Right cardiac atrium (tissue), 5 donors: ENCODE measurements at places on chromosomes 4 and X. TPM values are rescaled to one million over a fixed set of nuclear protein-coding genes. Genes with fewer than 3 reads are reported as not detected.
A peak's percentile ranks its signal among the peaks of the same experiment; 100 is the strongest.

- no peak for DNase-seq
These were observed at the start of gene RIPPLY1 for GRCh38 chrX:106903291-106903824. TSS of gene RIPPLY1 (minus strand) at chrX:106903341. CDS start at chrX:106903287, 54 bp downstream.

GRCh38 chr4:39339968-39340367 is 26.2 kb downstream of the RFC1 start:
- no peak for DNase-seq

DNA sequence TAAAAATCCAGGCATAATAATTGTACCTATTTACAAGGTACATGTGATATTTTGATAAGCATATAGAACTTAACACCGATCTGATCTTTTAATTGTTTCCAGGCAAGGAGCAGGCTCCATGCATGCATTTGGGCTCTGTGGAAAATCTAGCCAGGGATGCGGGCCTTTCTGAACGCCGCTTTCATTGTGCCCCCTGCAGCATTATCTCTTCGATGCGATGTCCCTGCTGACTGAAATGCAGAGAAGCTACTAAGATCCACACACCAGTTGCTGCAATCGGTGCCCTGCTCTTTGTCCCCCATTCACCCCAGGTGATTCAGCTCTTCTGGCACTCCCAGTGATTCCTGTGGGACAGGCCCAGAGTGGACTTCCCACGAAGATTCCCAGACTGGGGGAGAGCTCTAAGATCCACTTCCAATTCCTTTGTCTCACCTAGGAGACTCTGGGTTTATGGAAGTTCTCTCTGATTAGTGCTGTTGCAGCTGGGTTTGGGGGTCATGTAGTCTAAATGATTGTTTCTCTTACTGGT is 254.3 kb upstream of the AGA start:
- no peak for DNase-seq

- no peak for DNase-seq
These were observed 608.6 kb upstream of the AADAT start for GRCh38 chr4:170698334-170698733.

GRCh38 chr4:138643827-138644226 is 371.8 kb upstream of the NOCT start:
- DNase-seq = no peak

DNA sequence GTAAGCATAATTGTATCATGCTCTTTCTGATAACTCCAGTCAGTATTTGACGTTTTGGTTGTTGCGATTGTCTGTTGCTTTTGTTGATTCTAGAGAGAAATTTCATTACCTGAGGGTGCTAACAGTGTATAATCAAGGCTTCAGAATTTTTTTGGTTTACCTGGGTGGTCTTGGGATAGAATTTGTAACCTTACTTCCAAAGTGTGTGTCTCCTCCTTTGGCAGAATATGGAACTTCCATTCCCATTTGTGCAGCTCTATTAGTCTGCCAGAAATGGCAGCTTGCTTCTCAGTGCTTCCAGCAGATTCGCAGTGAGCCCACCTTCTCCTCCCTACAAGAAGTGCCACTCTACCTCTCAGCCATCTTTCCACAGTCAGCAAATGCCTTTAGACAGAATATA is 5.3 kb downstream of the COPS4 start:
- DNase-seq = no peak

- DNase-seq = no peak
These were observed 109.8 kb upstream of the ATP6AP2 start for GRCh38 chrX:40470830-40471429.

- DNase-seq = no peak
These were observed 32.1 kb downstream of the SLC34A2 start for GRCh38 chr4:25687773-25688172.

DNA sequence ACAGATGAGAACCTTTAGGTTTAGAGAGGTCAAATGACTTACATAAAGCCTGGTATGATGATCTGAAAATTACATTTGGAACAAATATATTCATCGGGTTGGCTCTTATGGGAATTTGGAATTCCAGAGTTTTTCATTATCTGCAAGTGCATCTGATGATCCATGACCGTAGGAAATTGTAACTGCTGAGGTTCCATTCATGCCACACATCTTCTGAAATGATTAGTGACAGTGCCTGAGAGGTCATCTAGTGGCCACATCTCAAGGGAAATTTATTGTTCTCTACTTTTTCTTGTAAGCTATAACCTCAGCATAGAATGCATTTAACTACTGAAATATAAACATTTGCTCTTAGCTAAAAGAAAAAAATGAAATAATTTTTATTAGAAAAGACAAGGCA is 105.8 kb upstream of the NWD2 start:
- no peak for DNase-seq

GRCh38 chr4:143382596-143382995 is 45.9 kb downstream of the GAB1 start:
- DNase-seq = no peak

DNA sequence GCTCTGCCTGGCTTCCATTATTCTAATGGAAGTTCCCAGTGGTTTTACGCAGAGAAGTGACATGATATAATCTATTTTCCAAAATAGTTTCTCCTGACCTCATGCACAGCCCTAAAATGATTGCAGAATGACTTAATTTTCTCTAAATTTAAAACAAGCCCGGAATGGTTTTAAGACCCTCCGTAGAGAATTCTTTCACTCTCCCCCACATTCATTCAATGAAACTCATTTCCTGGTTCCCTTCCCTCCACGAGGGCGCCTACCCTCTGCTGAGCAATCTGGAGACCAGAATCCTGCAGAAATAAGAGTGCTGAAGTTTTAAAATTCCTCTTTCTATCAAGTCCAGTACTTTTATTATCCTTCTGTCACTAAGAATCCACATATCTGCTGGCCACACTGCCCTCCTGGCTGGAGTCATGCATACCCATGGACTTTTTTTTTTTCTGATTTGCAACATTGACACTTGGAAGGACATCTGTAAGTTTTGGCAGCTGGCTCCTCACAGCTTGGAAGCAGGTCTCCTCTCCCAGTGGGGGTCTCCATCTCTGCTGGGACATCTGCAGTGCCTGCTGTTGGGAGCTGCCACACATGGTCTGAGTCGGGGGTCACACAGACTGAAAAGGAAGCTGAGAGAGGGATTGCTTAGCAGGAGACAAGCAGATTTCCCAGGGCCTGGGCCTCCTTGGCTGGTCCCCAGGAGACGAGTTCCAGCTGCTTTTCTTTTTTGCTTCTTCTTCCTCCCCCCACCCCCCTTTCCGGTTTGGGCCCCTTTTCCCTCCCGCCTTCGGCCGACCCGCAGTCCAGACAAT is 86.1 kb downstream of the SOWAHB start:
- peak; percentile 76 for DNase-seq

DNA sequence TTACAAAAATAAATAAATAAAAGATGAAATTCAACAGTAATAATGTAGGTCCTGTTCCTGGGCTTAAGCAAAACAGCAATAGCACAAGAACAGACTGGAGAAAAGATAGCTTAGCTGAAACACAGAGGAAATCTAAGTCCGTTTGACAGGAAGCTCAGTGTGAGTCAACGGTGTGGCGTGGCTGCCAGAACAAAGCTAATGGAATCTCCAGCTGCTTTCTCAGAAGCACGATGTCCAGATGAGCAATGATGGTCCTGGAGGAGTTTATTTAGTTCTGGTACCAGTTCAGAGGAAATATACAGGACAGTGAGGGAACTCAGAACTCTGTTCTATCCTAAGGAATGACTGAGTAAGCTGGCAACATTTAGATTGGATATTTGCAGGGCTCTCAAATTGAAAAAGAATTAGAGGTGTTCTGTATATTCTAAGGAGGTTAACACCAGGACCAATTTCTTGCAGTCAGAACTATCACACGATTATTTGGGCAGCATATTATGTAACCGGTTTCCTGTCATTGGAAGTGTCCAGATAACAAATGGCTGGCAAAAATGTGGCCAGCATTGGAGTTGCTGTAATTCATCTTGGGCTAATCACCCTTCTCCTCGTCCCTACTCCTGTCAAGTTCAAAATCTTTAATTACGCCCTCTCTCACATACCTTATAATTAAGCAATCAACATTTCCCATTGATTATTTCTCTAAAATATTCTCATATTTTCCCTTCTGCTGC is 12.7 kb downstream of the GAB3 start:
- peak; percentile 76 for DNase-seq

DNA sequence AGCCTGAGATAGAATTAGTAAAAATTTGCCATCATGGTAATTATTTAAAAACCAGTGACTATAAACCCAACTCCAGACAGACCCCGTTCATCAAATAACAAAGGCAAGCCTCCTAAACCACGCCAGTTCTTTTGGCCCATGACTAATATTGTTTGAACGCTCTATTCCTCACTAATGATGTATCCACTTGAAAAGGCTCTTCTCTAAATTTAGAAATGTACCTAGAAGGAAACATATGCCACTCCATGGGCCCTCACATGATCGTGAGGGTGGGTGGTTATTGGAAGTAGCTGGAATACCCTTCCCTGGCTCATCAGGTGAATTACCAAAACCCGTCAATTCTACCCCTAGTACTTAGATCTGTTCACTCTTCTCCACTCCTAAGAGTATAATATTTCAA is 249.2 kb downstream of the COL25A1 start:
- no peak for DNase-seq

DNA sequence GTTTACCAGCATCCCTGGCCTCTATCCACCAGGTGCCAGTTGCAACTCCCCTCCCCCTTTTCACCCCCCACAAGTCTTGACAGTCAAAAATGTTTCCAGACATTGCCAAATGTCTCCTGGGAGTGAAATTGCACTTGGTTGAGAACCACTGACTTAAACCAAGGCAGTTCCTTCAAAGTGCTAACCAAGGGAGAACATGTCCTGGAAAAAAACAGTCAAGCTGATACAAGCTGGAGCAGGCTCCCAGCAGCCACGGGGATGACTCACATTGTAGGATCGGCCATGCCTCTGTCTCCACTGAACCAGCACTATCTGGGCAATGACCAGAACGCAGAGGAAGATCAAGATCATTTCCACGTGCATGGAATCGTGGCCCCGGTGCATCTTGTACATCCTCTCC is 11.4 kb downstream of the RNF175 start:
- DNase-seq = peak; percentile 41

GRCh38 chr4:176011529-176011928 is 54.1 kb upstream of the WDR17 start:
- no peak for DNase-seq

DNA sequence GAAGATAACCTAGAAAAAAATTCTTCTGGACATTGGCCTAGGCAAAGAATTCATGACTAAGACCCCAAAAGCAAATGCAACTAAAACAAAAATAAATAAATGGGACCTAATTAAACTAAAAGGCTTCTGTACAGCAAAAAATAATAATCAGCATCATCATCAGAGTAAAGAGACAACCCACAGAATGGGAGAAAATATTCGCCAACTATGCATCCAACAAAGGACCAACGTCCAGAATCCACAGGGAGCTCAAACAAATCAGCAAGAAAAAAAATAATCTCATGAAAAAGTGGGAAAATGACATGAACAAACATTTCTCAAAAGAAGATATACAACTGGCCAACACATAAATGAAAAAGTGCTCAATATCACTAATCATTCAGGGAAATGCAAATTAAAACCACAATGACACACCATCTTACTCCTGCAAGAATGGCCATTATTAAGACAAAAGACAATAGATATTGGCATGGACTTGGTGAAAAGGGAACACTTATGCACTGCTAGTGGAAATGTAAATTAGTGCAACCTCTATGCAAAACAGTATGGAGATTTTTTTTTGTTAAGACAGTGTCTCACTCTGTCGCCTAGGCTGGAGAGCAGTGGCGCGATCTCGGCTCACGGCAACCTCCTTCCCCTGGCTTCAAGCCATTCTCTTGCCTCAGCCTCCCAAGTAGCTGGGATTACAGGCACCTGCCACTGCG is 29.9 kb downstream of the ELF2 start:
- DNase-seq = no peak

GRCh38 chr4:23412701-23413100 is 477.1 kb downstream of the PPARGC1A start:
- no peak for DNase-seq

GRCh38 chr4:26308568-26308967 is 12.2 kb upstream of the RBPJ start:
- no peak for DNase-seq

DNA sequence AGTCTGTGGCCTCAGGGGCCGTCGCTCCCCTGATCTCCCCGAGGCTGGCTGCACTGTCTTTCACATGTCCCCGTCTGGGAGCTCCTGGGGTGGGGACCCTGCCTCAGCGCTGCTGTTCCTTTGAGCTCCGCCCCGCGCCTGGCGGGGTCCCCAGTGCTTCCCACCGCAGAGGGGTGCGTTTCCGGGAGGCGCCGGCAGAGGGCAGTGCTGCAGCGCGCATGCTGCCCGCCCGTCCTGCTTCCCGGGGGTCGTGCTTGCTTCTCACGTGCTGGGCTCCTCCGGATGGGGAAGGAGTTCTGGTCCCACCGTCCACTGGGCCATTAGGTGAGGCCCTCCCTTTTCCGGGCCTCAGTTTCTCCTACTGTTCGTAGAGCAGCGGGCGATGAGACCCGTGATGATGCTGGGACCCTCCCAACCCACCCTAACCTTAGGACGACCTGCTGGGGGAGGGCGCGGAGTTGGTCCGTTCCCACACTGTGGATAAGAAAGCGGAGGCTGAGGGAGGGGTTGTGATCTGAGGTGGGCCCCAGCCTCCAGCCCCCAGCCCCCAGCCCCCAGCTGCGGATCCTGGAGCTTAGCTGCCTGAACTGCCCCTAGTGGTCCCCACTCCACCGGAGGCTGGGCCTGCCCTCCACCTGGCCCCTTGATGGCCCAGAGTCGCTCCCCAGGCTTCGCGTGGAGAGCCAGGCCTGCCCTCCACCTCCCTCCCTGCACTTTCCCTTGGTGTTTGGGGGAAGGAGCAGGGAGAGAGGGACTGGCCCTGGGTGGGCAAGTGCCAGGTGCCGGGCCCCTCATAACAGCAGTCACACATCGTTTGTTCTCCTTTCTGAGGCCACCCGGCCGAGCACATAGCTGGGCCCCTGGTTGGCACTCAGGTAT is 15.3 kb downstream of the CPZ start:
- no peak for DNase-seq

DNA sequence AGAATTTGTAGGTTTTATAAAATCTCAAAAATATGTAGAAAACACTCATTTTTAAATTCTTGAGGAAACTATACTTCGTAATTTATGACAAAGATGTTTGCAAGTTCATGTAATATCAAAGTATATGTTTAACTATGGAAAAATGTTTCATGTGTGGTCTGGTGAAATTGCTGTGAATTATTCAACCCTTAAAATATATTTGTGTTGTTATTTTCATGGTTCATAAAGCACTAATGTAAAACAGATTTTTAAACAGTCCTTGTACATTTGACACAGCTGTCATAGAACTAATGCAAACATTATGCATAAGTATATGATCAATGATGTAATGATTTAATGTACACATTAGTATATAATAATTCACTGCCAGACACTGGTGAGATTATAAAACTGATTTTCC is 83.1 kb upstream of the ARSJ start:
- DNase-seq = no peak

DNA sequence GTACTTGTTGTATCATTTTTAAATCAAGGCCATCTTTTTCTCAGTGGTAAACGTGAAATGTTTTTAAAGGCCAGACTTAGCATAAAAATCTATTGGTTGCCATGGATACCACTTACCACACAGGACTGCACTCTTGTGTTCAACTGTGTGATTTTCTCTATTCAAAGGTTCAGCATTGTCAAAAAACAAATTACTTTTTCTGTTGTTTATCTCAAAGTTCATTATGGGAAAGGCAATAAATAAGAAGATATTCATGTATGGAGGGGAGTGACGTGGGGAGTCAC is 231.0 kb upstream of the GATB start:
- DNase-seq = no peak

Gene CITED1
- 0.74 TPM for total RNA-seq

Gene CLIC2
- 21.7 TPM for total RNA-seq

Gene SPANXA2
- total RNA-seq = not detected

Gene XAGE2
- not detected for total RNA-seq

Gene ARL9
- total RNA-seq = not detected

Gene ANKRD37
- total RNA-seq = 12.7 TPM

Gene LRRC66
- total RNA-seq = 0.50 TPM

Gene TEX11
- total RNA-seq = not detected

Gene GAGE12E
- not detected for total RNA-seq

Gene DACH2
- 0.49 TPM for total RNA-seq

Gene USP17L10
- total RNA-seq = not detected
